ENCODE measurements at places on chromosomes 13 and 19.

DNA sequence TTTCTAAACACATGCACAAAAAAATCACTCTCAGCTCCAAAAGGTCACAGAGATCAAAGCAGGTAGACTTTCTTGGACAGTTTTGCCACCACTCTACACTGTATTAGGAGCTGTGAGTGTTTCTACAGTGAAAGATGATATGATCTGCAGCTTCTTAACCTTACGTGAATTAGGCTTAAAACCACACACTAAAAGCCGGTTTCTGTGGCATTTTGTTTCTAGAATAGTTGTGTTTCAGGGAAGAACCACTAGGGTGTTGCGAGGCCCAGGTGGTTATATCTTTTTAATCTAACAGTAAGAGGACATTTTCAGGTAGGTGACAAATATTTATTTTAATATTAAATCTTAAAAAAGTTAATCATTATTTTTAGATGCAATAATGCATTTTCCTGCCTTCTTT is 216.4 kb downstream of the KLF5 start:
- no peak for DNase-seq

DNA sequence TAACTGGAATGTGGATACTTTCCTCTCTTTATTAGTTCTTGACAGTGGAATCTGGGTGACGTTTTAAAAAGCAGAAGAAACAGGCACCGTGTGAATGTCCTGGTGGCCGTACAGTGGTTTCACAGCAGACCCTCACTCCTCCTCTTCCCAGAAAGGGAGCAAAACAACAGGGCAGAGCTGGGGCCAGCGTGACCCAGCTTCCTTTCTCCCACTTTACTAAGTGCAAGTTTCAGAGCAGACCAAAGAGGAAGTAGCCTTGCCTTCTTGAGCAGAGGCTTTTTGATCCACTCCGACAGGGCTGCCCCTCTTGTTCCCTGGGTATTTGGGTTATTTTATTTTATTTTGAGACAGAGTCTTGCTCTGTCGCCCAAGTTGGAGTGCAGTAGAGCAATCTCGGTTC is 19.6 kb upstream of the C19orf33 start:
- DNase-seq: no peak

GRCh38 chr13:44698066-44698465 is 121.9 kb upstream of the TSC22D1 start:
- no peak for DNase-seq

- peak; percentile 100 for DNase-seq
Observed at GRCh38 chr19:2041683-2042484, 9.2 kb downstream of the MKNK2 start.

DNA sequence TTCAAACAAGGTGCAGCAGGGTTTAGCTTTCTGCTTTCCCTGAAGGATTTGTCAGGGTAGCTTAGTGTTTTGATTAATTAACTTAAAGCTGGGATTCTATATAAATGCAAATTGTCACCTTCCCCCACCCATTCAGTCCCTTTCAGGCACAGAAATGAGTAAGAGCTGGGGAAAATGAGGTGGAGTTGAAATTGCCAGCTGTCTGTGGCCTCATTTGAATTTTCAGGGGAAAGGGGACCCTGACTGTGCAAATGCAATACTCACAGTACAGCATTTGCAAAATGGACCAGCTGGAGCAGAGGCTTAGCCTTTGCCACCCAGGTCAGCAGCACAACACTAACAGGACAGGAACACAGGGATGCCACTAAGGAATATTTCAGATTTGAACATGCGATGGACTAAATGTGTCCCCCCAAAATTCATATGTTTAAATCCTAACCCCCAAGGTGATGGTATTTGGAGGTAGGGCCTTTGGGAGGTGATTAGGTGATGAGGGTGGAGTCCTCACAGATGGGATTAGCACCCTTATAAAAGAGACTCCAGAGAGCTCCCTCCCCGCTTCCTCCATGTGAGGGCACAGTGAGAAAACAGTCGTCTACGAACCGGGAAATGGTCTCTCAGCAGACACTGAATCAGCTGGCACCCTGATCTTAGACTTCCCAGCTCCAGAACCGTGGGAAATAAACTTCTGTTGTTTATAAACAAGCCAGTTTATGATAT is 59.5 kb upstream of the CYSLTR2 start:
- no peak for DNase-seq

DNA sequence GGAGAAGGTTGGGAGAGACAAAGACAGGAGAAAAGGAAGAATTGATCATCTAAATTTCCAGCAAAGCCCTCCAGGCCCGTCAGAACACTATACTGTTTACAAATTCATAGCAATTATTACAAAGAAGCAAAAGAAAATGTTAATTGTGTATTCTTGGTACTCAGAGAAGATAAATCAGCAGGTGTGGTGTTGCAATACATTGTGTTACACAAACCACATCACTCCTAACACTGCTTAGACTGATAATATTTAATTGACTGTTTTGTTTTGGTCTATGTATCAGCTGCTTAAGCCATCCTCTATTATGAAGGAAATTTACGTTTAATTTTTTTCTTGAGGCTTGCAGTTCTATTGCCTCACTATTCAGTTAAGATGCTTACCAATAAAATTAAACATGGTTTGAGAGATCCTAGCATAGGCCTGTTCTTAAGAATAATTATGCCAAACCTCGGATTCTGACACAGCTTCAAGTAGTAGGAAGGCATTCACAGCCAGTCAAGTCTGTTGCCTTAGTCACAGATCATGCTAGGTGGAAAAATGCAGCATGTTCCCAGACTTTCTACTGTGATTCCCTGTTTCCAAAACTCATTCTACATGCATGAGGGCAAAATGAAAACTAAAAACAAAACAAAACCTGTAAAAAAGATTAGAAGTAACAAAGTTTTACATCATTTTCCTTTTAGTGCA is 129.2 kb downstream of the TBC1D4 start:
- DNase-seq: no peak

DNA sequence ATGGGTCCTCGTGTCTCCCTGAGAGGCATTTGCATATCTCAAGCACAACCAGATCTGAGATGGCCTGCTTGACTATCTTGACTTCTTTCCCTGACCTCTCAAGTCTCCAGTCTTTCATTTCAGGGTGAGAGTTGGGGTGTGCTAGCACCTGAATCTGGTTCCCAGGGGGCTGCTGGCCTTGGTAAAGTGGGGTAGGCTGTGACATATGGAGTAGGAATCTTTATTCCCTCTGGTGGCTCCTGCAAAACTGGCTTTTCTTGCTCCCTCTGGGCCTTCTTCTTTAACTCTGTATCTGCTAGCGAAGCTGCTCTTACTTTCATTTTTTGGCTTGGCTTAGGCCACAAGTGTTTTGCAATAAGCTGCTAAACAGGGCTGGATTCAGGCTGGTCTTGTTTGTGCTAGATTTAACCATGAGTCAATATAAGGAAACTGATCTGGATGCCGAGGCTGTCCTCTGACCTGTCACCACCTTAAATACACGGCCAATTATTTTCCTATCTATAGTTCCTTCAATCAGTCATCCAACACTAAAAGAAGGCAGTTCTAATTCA is 42.3 kb downstream of the ZNF493 start:
- no peak for DNase-seq

GRCh38 chr19:55820037-55820436 is 11.8 kb downstream of the NLRP11 start:
- no peak for DNase-seq

GRCh38 chr13:100176801-100177400 is 88.0 kb downstream of the PCCA start:
- DNase-seq: no peak

DNA sequence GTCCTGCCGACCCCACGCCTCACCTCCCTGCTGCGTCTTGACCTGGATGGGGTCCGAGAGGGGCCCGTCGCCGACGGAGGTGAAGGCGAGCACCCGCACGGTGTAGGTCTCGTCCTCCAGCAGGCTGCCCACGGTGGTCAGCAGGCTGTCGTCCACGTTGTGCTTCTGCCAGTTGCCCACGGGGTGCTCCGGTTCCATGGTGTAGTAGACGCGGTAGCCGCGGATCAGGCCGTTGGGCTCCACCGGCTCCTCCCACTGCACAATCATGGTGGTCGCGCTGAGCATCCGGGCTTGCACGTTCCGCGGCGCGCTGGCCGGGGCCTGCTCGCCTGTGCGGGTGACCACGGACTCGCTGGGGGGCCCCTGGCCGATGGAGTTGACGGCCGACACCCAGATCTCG is 96.7 kb downstream of the PTPRS start:
- DNase-seq: no peak

GRCh38 chr13:114212158-114212495 is 22.6 kb upstream of the CDC16 start:
- no peak for DNase-seq

- DNase-seq: no peak
Observed at GRCh38 chr19:28936001-28936400, 276.9 kb downstream of the UQCRFS1 start.

DNA sequence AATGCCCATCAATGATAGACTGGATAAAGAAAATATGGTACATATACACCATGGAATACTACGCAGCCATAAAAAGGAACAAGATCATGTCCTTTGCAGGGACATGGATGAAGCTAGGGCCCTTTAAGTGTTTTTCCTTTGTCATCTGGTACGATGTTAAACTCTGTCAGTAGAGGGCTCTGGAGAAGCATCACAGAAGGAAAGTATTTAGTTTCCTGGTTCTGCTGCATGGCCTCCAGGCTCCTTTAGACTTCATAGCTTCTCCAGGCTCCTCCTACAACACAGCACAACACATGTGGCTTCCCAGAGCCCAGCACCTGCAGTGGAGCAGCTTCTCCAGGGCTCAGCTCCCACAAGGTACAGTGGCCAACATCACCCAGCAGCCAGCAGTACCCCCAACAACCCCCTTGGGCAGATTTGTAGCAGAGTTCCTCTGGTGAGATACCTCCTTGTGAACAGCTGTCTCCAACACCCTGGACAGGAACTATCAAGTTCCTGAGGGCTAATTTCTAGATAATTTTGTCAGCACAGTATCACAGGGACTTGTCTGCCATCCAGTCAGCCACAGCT is 63.4 kb downstream of the KCTD12 start:
- no peak for DNase-seq

GRCh38 chr19:3474010-3474409 is 6.3 kb downstream of the SMIM24 start:
- DNase-seq: no peak

GRCh38 chr13:99065235-99066015 is 87.6 kb upstream of the DOCK9 start:
- no peak for DNase-seq

- no peak for DNase-seq
Observed at GRCh38 chr19:7069904-7070226, 362 bp downstream of the ZNF557 start.

DNA sequence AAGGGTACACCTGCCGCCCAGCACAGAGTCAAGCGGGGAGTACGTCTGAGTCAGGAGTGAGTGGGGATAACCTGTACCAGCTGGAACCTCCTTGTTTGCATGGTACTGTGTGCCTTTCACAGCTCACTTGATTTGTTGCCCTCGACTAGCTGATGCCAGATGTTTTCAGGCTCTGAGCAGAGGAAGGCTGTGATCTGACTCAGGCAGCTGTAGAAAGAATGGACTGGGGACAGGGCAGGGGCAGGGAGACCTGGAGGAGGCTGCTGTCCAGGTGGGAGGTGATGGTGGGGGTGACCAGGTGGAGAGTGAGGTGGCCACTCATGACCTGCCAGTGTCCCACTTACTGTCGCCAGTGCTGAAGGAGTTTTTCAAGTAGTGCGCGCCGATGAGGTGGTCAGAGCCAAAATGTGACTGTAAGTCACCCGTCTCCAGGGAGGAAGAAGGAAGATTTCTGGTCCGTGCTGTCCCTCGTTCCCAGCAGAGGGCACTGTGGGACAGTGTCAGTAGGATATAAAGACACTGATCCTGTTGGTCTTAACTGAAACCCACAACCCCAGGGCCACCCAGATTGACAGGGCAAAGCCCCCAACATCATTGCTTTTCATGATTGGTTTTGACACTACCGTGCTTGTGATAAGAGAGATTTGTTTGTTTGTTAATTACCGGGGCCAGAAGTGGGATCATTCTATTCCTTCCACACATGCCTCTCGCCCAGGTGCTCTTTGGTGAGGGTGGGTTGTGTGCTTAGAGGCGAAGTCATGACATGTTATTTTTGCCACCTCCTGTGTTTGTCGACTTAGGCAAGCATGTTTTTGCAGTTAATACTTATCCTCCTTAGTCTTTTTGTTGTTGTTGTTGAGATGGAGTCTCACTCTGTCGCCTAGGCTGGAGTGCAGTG is 128.4 kb downstream of the DPF1 start:
- peak; percentile 26 for DNase-seq

DNA sequence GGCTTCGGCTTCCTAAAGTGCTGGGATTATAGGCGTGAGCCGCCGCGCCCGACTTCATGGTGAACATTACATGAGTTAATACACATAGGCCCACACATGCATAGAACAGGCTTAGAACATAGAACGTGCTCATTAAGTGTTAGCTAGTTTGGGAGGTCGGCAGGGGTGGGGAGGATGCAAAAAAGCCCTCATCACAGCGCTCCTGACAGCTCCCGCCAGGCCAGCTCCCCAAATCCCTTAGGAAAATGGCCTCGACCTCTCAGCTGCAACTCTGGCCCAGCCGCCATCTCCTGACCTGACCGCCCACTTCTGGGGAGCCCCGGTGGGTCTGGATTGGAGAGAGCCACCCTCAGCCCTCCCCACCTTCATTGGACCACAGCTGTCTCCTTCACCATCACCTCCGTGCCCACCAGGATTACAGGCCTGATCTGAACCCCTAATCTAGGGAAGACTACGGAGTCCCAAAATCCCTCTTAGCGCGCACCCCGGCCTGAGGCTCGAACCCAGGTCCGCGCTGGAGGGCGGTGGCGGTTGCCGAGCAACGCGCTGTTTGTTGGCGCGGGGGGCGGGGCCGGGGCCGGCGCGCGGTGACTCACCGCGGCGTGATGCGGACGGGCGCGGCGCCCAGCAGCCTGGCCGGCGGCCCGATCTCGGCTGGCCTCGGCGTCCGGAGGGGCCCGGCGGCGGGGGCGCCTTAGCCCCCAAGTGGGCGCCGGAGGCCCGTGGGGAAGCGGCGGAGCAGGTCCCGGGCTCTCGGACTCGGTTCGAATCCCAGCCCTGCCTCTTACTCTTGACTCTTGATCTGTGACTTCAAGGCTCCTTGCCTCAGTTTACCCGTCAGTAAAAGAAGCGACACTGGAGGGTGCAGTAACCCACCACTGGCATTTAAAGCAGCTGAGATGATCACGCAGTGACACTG is 26.7 kb upstream of the NANOS3 start:
- DNase-seq: peak; percentile 61

DNA sequence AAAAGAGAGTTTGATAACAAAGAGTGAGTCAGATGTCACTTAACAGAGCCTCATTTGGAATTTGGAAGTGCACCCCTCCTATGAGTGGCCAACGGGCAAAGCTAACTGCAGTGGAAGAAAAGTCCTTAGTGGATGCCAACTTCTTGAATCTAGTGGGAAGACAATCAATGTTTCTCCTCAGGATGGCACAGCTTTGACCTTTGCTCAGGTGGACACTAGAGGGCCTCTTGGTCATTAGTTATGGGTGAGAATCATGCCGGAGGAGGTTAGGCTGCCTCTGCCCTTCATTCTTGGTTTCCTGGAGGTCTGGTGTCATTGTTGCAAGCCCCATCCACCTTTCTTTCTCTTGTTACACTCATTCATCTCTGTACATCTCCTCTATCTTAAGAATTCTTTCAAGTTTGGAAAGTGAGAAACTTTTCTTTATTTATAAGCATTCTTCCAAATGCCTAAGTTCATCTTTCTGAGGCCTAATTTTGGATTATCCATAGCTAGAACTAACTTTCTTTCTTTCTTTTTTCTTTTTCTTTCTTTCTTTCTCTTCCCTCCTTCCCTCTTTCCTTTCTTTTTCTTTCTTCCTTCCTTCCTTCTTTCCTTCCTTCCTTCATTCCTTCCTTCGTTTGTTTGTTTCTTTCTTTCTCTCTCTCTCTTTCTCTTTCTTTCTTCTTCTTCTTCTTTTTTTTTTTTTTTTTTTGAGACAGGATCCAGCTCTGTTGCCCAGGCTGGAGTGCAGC is 327.2 kb upstream of the TSHZ3 start:
- DNase-seq: no peak

GRCh38 chr13:79776531-79777295 is 295.8 kb downstream of the NDFIP2 start:
- DNase-seq: no peak
